GM23338 (cell line): ENCODE measurements at places on chromosomes 3 and 15.

GRCh38 chr15:86608461-86609205 is 529.0 kb downstream of the AGBL1 start:
- peaks cover 23% of the 10 kb centered on the region for H3K4me1 ChIP-seq
- no peaks in the 10 kb centered on the region for H3K27me3 ChIP-seq
- H3K36me3 ChIP-seq, result no peaks in the 10 kb centered on the region
- H3K4me3 ChIP-seq, result no peak overlapping the region
- DNase-seq, result peak; percentile 13

DNA sequence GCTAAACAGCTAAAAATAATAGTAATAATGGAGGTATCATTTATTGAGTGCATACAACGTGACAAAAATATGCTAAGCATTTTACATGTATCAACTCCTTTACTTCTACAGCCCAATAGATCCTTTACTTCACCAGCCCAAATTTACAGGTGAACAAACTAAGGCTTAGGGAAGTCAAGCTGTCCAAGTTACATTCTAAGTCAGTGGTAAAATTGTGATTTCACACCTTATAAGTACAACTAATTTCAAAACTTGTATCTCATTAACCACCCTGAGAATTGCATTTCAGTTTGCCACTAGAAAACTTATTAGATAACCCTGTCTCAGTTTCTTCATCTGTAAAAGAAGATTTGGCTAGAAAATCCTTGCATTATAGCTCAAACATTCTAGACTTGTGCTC is 10.7 kb downstream of the SLC33A1 start:
- DNase-seq, result no peak
- no peak overlapping the region for H3K27ac ChIP-seq
- no peak overlapping the region for H3K4me3 ChIP-seq
- no peaks in the 10 kb centered on the region for H3K36me3 ChIP-seq

DNA sequence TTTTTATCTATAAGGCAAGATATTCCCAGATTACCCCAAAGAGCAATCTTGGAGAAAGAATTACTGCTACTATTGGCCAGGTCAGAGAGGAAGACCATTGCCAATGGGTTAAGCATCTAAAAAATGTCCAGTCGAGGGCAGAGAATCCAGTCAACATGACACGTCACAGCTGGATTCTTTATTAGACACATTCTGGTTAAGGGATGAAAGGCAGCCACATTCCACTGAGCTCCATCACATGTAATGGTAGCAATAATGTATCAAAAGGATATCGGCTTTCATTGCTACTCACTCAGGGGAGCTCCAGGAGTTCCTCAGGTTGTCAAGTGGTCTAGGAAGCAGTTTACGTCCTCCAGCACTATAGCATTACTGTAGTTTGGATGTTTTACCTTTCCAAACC is 421.1 kb downstream of the PLOD2 start:
- no peak overlapping the region for H3K27ac ChIP-seq
- DNase-seq, result no peak
- no peaks in the 10 kb centered on the region for H3K36me3 ChIP-seq
- no peak overlapping the region for H3K4me3 ChIP-seq
- H3K27me3 ChIP-seq, result no peaks in the 10 kb centered on the region

DNA sequence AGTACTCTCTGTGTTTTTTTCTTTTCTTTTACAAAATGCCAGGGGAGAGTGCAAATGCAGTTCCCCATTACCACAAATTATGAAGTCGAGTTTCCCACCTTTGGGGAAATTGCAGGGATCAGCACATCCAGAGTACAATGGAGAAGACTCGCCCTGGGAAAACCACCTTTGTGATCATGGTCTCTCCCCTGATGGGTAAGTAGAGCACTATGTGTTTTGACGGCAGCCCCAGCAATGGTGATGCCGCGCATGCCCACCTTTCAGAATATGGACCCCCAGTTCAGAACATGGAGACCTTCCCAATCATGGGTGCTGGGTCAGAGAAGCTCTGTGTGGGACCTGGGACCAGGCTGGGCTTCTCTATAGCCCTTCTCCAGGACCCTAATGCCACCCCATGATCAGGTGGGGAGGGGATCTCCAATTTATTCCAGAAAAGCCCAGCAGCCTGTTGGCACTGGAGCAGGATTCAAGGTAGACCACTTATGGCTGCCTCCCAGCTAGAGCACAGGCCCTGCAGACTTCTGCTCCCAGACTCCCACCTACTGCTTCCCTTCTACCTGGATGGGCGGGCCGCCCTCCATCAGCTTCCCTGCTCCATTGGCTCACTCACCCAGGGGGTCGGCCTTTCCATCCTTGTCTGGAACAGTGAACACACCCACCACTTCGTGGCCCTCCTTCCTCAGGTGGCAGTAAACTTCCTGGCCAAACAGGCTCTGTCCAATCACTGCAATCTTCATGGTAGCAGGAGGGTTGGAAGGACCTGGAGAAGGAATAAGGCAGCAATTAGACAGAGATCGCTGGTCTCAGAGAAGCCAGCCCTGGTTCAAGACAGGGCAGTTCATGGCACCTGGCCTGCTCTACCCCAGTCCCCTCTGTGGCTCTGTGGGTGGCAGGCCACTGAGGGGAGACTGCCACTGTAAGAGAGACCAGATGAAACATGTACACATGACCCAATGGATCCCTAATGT is 19.9 kb downstream of the ALDH1L1 start:
- no peaks in the 10 kb centered on the region for H3K36me3 ChIP-seq
- H3K27ac ChIP-seq, result no peak overlapping the region
- no peak for DNase-seq
- H3K4me3 ChIP-seq, result no peak overlapping the region
- no peaks in the 10 kb centered on the region for H3K27me3 ChIP-seq
- no peaks in the 10 kb centered on the region for H3K4me1 ChIP-seq

- no peaks in the 10 kb centered on the region for H3K27me3 ChIP-seq
- H3K4me3 ChIP-seq, result no peak overlapping the region
- DNase-seq, result no peak
- peaks cover 5% of the 10 kb centered on the region; the same call in 1 of the 2 replicates for H3K4me1 ChIP-seq
Measured at GRCh38 chr3:71202848-71203533, 380.5 kb downstream of the FOXP1 start.

- no peak for DNase-seq
- no peaks in the 10 kb centered on the region for H3K27me3 ChIP-seq
- H3K27ac ChIP-seq, result no peak overlapping the region
- no peaks in the 10 kb centered on the region for H3K4me1 ChIP-seq
Measured at GRCh38 chr3:126135071-126135405, 45.3 kb downstream of the ALDH1L1 start.

DNA sequence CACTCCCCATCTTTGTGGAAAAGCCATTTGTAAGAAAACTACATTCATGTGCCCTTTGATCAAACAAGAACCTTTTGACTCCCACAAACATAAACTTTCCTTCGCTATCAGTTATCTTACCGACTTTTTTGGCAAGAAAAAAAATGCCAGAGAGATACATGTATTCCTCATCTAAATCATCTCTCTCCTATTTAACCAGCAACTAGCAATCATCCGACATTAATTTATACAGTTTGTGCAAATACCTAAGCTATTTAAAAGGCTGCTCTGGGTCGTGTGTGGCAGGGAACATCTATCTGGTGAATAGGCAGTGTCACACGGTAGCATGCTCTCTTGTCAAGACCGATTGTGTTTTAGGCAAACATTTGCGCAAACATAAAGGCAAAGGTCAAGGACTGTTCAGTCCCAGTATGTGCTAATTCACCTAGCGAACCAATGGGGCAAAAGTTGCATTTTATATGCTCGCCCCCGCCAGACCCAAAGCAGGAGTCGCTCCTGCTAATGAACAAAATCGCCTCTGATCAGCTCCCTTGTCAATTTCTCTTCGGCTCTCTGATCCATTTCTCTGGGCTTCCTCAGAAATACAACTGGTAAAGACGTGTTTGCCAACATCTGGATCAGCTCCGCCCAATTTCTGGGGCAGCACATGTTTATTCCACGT is 37.7 kb downstream of the ZIC4 start:
- peak overlapping the region; percentile 40 for H3K4me3 ChIP-seq
- H3K4me1 ChIP-seq, result peaks cover 68% of the 10 kb centered on the region
- no peak overlapping the region for H3K27ac ChIP-seq

- no peak overlapping the region for H3K4me3 ChIP-seq
- peaks cover 3% of the 10 kb centered on the region for H3K36me3 ChIP-seq
- H3K27ac ChIP-seq, result no peak overlapping the region
- H3K27me3 ChIP-seq, result no peaks in the 10 kb centered on the region
Measured at GRCh38 chr3:31129241-31129640, 234.8 kb upstream of the GADL1 start.

GRCh38 chr3:192819001-192819569 is 91.7 kb upstream of the FGF12 start:
- H3K4me3 ChIP-seq, result no peak overlapping the region
- no peaks in the 10 kb centered on the region for H3K27me3 ChIP-seq
- no peaks in the 10 kb centered on the region for H3K36me3 ChIP-seq

- no peaks in the 10 kb centered on the region for H3K36me3 ChIP-seq
- H3K4me3 ChIP-seq, result no peak overlapping the region
- no peaks in the 10 kb centered on the region for H3K4me1 ChIP-seq
- H3K27ac ChIP-seq, result no peak overlapping the region
- no peaks in the 10 kb centered on the region for H3K27me3 ChIP-seq
Measured at GRCh38 chr15:51302480-51302879, 35.9 kb downstream of the CYP19A1 start.

DNA sequence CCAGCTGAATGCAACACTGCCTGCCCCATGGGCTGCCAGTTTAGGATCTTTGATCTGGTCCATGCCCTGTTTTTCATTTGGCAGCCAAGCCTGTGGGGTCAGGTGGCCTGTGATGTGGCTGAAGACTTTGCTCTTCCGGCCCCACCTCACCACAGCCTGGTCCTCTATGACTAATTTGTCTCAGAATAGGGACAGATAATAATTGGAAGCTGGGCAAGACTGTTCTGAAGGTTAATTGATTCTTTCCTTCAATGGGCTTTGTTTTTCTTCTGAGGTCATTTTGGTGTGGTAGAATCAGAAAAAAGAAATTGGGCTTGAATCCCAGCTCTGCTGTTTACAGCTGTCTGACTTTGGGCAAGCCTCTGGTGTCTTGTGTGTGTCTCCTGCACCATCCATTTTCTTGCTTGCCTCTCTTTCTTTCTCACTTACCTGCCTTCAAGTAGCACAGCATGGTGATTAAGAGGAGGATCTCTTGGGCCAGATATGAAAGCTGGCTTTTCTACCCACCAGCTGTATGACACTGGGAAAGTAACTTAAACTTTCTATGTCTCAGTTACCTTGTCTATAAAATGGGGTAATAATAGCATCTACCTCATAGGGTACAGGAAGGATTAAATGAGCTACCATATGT is 24.2 kb downstream of the ABHD2 start:
- H3K4me3 ChIP-seq, result no peak overlapping the region
- no peaks in the 10 kb centered on the region for H3K27me3 ChIP-seq
- no peak for DNase-seq

DNA sequence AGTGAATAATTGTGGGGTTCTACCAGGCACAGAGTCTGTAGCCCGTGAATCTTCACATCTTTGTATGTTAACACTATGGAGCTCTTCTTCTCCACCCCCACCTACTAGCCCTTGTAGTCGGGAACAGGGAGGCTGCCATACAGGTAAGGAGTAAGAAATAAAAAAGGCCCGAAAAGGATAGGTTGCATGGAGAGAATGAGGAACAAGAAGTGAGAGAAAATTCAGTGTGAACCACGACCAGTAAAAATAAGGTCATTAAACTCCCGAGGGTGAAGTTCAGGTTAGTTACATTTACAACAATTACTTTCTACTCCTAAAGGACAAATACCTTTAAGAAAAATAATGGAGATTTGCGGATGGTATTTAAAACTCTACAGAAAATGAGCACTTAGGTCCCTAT is 53.3 kb downstream of the OSBPL10 start:
- DNase-seq, result no peak
- H3K4me1 ChIP-seq, result peaks cover 49% of the 10 kb centered on the region
- no peaks in the 10 kb centered on the region for H3K36me3 ChIP-seq
- no peaks in the 10 kb centered on the region for H3K27me3 ChIP-seq
- no peak overlapping the region for H3K27ac ChIP-seq
- H3K4me3 ChIP-seq, result no peak overlapping the region

DNA sequence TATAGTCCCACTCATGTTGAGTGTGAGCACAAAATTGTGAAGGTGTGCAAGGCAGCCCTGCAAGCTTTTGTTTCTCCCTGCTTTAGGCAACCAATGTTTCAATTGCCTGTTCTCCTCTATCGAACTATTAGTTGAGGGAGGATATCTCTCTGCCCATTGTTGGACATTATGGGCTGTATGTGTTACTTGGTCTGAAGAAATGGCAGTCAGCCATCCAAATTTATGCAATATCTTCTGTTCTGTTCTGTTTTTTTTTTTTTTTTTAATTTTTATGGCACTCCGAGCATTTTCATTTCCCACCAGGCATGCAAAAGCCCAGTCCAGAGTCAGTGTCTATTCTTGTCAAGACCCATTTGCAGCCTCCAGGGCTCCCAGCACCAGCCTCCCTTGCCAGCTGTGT is 44.0 kb downstream of the ANAPC13 start:
- H3K4me3 ChIP-seq, result no peak overlapping the region
- no peaks in the 10 kb centered on the region for H3K27me3 ChIP-seq
- H3K27ac ChIP-seq, result no peak overlapping the region
- H3K36me3 ChIP-seq, result no peaks in the 10 kb centered on the region; the same call in 1 of the 2 replicates

DNA sequence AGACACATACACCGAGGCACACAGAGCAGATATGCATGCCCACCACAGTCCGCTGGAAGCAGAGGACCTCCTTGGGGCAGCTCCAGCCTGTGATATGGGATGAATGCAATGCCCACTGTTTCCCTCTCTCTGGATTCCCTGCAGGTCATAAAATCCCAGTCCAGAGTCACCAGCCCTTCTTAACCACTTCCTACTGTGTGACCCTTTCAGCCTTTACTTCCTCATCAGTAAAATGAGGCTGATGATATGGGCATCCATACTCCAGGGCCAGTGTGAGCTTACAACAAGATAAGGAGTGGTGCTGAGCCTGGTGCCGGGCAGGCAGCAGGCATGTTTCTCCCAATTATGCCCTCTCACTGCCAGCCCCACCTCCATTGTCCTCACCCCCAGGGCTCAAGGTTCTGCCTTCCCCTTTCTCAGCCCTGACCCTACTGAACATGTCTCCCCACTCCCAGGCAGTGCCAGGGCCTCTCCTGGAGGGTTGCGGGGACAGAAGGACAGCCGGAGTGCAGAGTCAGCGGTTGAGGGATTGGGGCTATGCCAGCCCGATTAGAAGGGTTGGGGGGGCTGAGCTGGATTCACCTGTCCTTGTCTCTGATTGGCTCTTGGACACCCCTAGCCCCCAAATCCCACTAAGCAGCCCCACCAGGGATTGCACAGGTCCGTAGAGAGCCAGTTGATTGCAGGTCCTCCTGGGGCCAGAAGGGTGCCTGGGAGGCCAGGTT is at the start of gene GNAT1:
Gene GNAT1 (plus strand): TSS at position 675 of the 725 bp plus-strand sequence. CDS start 116 bp downstream, outside the sequence.
- H3K36me3 ChIP-seq, result no peaks in the 10 kb centered on the region; the same call in 1 of the 2 replicates
- H3K27me3 ChIP-seq, result peaks cover 12% of the 10 kb centered on the region; the same call in 1 of the 2 replicates
- DNase-seq, result no peak
- no peak within 1 kb of the TSS for H3K27ac ChIP-seq
- peaks cover 8% of the 10 kb centered on the region; the same call in 1 of the 2 replicates for H3K4me1 ChIP-seq

DNA sequence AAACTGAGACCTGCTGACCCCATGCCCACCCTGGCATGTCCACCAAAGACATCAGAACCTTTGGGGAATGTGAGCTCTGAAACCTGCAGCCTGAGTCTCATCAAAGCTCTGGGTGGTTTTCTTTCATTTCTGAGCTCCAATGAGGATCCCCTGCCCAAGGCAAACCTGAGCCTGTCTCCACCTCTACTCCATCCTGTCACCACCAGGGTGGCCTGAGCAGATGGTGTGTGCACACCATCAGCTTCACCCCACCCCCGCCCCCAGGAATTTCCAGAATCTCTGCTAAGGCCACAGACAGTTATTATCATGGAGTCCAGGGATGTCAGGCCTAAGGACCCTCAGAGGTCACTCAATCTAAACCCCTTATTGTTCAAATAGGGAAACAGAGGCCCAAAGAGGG is 1.3 kb downstream of the XIRP1 start:
- no peak overlapping the region for H3K27ac ChIP-seq
- H3K27me3 ChIP-seq, result no peaks in the 10 kb centered on the region
- no peak overlapping the region for H3K4me3 ChIP-seq
- no peaks in the 10 kb centered on the region for H3K4me1 ChIP-seq
- DNase-seq, result no peak

- H3K27ac ChIP-seq, result no peak overlapping the region
- no peaks in the 10 kb centered on the region for H3K27me3 ChIP-seq
- H3K4me3 ChIP-seq, result no peak overlapping the region
Measured at GRCh38 chr3:122357828-122358702, 25.0 kb downstream of the MIX23 start.
